ENCODE measurements at places on chromosomes 11 and 22.

DNA sequence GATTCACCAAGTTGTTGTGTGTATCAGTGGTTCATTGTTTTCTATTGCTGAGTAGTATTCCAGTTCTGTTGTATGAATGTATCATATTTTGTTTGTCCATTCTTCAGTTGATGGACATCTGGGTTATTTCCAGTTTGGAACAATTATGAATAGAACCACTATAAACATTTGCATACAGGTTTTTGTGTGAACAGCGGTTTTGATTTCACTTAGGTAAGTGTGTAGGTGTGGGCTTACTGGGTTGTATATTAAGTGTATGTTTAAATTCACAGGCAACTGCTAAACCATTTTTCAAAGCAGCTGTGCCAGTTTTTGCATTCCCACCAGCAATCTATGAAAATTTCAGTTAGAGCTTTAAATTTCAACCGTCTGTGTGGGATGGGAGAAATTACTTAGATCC, 217.8 kb downstream of the NELL1 start:
- DNase-seq, result no peak

DNA sequence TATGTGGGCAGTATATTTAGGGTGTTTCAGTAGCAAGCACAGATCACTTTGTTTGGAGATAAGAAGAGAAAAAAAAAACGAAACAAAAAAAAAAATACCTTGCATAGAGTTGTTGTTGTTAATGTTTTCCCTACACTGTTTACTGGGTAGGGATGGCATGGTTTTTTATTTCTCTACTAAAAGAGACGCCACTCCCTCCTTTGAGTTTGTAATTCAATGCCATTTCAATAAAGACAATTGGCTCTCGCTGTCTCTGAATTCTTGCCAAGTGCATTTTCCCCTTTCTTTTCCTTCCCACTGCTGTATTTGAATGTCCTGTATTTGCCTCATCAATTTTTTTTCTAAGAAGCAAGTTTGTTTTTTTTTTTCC, 213.9 kb upstream of the UBASH3B start:
- no peak for DNase-seq

DNA sequence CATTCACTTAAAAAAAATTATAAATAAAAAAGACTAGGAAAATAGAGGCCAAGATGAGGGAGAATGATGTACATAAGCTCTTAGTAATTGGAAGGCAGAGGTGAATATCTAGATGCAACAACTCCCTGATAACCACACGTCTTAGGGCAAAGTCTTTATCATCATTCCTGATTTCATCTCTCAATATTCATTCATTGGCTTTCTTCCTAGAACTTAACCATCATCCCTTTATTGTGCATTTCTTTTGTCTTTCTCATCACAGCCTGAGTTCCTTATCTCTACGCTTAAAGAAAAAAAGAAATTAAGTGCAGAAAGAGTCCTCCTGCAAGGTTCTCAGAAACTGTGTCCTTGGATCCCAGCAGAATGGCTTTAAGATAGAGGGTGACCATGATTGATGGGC, 23.2 kb upstream of the FLI1 start:
- DNase-seq, result no peak

GRCh38 chr11:126700768-126701519, 299.6 kb downstream of the KIRREL3 start:
- no peak for DNase-seq

GRCh38 chr11:27296497-27296896, 66.5 kb downstream of the CCDC34 start:
- DNase-seq, result peak; percentile 53

Data from ACHN (cell line).